ENCODE measurements at places on chromosomes 6 and 20.

- DNase-seq = no peak
Observed at GRCh38 chr20:13681248-13682125, 42.8 kb upstream of the TASP1 start.

DNA sequence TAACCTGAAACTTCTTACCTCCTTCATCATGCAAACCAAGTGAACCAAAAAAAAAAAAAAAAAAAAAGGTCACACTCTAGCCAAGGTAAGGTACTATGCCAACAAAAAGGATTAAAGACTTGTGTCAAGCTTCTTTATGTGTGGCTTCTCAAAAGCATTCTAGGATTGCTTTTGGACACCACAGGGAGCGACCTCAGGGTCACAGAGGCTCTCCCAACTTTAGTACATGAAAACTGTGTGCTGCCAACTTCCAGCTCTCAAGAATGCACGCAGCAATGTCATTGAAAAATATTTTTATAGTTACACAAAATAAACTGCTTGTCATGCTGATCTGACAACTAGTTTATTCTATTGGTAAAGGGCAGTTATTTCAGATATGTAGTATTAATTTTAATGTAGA is 243.8 kb downstream of the PLCB1 start:
- no peak for DNase-seq

- DNase-seq = no peak
Observed at GRCh38 chr6:37634238-37634826, 63.4 kb downstream of the MDGA1 start.

DNA sequence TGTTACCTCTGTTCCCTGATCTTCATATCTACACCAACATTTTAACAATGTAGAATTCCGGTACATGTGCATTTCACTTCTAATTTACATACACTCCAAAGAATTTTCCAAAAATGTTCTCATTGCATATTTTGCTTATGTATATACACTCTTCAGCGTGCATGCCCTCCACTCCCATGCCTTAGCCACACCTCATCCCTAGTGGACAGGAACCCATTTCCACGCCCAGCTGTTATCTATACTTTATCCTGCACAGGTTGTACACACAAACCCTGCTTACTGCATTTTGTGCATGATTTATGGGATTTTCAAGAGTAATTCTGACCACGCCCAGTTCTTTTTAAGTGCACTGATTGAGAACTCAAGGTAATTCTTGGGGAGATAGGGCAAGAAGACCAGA is 102.4 kb downstream of the TFAP2C start:
- DNase-seq = no peak

DNA sequence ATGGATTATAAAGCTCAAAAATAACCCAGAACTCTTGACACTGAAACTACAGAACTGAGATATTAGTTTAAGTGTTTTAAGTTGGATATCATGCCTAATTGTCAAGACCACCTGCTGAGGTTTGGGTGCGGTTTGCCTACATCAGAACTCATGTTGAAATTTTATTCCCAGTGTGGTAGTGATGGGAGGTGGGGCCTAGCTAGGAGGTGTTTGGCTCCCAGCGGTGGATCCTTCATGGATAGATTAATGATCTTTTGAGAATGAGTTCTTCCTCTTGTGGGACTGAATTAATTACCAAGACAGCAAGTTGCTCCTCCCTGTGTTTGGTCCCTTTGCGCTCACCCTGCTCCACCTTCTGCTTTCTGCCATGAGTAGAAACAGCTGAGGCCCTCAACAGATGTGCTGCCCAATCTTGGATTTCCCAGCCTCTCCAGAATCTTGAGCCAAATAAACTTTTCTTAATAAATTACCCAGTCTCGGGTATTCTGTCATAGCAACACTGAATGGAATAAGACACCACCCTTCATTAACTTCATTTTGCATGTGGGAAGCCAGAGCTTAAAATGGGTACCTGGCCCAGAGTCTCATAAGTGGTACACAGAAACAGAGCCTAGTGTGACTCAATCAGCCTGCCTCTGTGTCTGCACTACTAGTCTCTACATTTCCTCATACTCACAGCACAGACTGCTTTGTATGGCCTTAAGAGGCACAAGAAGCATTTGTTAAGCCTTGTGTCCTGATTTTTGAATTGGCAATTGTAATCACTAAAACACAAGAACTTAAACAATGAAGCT is 158.4 kb downstream of the IBTK start:
- DNase-seq = no peak

All from NCI-H187 treated with DMSO at 0.1 percent for 48 hours (cell line).